Hindlimb muscle (tissue), 1 donor: ENCODE measurements at places on chromosomes 13 and 19.

GRCh38 chr13:77779552-77780272, 82.2 kb downstream of the SLAIN1 start:
- DNase-seq: peak; percentile 49

DNA sequence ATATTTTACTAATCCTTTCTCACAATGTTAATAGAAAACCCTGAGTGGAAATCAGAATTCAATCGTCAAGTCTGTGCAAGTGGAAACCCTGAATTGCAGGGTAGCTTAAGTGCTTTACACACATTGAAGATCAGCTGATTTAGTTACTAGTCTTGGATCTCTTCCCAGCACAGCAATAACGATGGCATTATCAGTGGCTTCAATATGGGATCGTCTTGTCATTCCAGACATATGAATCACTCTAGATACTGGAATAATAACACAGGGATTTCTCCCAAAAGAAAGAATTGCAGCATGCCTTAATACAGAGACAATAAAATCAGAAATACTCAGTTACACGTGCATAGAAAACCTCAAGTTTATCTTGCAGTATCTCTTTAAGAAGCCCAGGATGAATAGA, 12.6 kb upstream of the METTL21C start:
- no peak for DNase-seq

- DNase-seq: no peak
Measured at GRCh38 chr13:106063591-106064313, 471.7 kb downstream of the EFNB2 start.

DNA sequence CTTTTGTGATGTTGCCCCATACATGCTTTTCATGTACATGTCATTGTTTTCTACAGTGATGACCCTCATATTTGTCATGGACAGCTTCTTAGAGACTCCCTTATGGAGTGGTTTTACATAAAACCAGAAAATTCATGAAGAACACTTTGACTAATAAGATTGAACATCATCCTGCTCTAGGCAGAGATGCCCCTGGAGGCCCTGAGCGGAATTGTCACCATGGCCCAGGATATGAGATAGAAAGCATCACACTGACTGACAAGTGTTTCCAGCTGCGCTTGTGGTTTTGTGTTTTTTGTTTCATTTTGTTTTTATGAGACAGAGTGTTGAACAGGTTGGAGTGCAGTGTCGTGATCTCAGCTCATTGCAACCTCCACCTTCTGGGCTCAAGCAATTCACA, 22.2 kb downstream of the ZNF701 start:
- DNase-seq: no peak

DNA sequence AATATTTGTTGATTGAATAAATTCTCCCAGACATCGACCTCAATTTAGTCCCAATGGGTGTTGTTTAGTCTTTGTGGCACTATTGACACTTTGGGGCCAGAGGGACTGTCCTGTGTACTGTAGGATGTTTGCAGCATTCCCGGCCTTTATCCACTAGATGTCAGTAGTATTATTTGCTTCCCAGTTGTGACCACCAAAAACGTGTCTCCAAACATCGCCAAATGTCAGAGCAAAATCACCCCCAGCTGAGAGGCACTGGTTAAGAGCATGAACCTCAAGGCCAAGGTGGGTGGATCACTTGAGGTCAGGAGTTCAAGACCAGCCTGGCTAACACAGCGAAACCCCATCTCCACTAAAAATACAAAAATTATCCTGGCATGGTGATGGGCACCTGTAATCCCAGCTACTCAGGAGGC, 15.4 kb downstream of the NLRP12 start:
- DNase-seq: no peak

DNA sequence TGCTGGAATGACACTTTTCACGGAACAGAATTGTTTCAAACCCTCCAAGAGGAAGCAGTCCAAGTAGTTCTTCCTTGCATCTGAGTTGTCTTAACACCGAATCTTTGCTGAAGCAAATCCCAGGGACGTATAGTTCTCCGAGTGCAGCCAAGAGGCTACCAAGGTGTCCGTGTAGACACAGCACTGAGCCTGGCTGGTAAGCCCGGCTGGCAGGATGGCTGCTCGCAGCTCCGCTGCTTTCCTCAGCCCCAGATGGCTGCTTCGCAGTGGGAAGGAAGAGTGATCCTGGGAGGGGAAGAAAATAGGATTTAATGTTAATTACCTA, 105.0 kb downstream of the SLC7A1 start:
- DNase-seq: no peak

GRCh38 chr13:42864952-42865767, 83.8 kb downstream of the FAM216B start:
- no peak for DNase-seq

GRCh38 chr13:20326276-20326675, 94.2 kb upstream of the GJB6 start:
- DNase-seq: no peak

DNA sequence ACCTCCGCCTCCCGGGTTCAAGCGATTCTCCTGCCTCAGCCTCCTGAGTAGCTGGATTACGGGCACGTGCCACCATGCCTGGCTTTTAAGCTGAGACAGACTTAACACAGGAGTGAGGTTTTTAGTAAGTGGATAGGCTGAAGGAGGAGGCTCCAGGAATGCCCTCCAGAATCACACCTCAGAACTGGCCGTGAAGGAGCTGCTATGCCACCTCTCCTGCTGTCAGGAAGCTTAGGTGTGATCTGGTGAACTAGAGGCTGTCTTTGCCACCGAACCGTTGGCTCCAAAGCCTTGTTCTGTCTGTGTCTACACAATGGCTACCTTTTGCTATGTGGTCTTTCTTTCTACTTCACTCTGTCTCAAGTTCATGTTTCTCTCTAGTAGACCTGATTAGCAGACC, 4.2 kb downstream of the PDCD2L start:
- no peak for DNase-seq

DNA sequence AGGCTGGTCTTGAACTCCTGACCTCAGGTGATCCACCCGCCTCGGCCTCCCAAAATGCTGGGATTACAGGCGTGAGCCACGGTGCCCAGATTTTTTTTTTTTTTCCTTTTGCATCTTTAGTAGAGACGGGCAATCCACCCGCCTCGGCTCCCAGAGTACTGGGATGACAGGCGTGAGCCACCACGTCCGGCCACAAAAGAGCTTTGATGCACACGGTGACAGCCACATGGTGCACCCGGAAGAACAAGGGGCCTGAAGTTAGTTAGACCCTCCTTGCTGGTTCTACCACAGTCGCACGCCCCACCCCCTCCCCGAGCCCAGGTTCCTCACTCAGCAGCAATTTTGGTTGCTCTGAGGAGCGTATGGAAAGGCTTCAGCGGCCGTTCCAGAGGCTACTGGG, 54.2 kb upstream of the USE1 start:
- no peak for DNase-seq

GRCh38 chr19:9406798-9407352, 28.5 kb downstream of the ZNF266 start:
- DNase-seq: peak; percentile 79

- DNase-seq: no peak
Measured at GRCh38 chr19:30391554-30392551, 19.7 kb downstream of the ZNF536 start.

DNA sequence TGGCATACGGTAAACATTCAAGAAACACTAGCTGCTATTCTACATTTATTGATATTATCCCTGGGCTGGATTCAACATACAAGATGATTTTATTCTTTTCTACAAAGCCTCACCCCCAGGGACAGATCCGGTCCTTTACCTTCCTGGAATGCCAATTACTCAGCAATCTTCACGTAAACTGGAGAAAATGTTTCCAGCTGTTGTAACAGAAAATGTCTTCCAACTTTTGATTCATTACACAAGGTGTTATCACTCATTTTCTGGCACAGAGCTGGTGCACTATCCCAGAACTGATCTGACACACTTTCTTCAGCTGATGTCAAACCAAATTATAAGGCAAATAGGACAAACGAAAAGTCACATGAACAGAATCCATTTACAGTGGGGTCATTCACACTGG, 33.1 kb downstream of the DCLK1 start:
- DNase-seq: no peak

GRCh38 chr13:74751739-74752138, 617.5 kb upstream of the KLF12 start:
- no peak for DNase-seq

DNA sequence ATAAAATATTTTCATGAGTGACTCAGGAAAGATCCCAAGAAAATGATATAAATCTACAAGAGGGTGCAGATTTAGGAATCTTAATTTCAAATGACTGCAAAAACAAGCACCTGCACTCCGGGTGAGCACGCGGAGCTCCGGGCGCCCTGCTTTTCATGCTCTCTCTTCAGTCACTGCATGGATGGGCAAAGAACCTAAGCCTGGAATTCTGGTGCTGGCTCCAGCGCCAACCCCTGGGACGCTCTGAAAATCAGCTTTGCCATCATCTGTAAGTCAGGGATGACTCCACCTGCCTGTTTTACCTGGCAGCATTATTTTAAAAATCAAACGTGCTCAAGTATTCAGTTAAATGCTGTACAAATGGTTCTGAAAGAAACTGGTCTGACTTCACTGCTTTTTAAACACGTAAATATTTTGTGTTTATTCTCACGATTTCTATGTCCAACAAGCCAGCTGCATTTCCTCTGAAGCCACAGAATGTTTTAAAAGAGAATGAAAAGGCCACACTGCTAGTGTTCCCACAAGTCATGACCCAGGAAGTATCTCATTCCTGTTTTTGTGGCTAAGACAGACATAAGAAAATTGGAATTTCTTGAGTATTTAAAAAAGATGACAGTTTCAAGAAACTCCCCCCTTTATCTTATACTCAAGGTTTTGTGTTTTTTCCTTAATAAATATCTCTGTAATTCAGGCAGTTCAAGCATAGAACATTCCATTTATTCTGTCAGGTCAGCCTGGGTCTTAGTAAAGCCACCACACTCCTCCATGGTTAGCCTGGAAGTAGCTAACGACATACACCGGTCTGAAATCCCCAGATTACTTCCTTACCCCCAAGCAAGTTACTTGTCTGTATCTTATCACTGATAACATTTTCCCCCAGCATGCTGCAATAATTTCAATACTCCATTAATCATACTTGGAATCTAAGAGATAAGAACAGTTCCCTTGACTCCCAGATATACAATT, 81.1 kb downstream of the COL4A1 start:
- no peak for DNase-seq

GRCh38 chr19:51822946-51823345, 28.0 kb downstream of the FPR3 start:
- DNase-seq: no peak

DNA sequence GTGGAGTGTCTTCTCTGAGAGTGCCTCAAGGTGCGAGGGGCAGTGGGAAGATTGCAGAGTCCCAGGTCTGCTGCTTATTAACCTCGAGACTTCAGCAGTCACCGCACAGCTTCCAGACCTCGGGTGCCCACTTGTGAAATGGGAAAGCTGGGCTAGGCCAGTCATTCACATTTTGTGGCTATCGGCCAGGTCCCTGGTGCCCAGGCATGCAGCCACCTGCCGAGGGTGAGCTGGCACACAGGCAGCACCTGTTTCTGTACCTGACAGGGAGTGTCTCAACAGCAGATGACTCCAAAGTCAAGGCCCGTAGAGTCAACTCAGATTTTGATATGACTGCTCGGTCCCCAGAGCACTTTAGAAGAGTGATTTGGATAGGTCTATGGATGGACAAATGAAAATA, 21.9 kb downstream of the UQCRFS1 start:
- no peak for DNase-seq

DNA sequence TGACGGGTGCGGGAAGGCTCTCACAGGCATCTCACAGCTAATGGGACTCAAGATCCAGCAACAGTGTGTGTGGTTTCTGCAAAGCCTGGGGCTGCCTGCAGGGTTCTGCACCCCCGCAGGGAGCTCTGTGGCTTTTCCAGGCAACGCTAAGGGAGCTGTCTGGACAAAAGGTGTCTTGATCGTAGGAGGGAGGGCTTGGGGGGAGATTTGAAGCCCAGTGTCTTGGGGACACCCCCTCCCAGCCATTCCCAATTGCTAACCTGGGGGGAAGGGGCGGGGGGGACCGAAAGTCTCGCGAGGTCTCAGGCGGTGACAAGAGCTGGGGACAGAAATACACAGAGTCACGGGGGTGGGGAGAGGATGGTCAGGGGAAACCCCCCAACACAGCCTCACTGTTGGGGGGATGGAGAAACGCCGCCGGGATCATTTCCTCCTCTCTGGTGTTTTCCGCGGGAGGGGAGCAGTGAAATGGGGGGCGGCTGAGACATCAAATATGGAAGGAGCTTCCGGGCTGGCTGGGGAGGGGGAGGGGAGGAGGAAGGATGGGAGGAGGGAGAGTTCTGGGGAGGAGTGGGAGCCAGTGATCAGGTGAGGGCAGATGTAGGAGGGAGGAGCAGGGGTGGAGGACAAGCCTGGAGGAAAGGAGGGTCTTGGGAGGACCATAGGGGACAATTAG, 13.3 kb downstream of the KCNC3 start:
- no peak for DNase-seq

GRCh38 chr13:94674609-94675348, 37.6 kb downstream of the SOX21 start:
- peak; percentile 6 for DNase-seq

DNA sequence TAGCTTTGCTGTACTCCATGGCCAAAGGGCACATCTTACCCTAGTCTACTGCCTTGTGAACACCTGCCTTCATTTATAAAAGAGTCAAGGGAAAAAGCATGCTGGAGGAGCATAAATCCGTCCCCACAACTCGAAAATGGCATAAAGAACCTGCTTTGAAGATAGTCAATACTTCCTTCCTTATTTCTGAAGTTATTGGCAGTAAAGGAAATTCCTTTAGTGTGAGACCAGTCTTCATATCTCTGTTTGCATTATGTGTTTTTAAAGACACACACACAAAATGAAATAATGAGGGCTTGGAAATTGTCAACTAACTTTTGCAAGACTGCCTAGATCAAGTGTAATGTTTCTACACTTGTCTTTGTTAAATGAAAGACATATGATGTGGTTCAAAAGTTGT, 408.4 kb downstream of the SPRY2 start:
- no peak for DNase-seq

DNA sequence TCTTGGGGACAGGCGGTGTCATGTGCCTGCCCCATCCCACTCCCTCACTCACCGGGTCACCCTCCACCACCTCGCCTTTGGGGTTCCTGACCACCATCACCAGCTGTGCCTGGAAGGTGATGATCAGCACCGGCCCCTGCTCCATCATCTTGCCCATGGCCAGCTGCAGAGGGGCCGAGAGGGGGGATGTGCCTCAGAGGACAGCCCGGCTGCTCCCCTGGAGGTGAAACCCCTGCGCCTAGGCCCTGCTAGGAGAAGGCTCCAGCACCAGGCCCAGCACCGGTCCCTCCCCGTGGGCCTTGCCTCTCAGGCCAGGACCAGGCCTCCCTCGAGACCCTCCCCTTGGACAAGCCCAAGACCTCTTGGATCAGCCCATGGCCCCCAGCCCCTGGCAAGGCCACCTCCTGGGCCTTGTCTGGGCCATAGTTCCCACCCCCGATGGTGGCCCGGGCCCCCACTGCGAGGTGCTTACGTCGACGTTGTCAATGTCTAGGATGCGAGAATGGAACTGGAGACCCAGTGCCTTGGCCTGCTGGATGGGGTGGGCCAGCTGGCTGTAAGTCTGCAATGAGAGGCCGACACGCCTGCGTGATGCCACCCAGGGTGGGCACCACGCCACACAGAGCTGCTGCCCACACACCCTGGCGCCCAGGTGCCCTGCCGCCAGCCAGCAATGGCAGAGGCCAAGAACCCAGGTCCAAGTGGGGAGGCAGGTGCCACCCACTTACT, 1.8 kb upstream of the CTXN1 start:
- DNase-seq: no peak
